ENCODE measurements at places on chromosomes 7 and 10. TPM values are rescaled to one million over a fixed set of nuclear protein-coding genes. Genes with fewer than 3 reads are reported as not detected.

The HOXA10 gene
- not detected for total RNA-seq

The CALD1 gene
- total RNA-seq = 29.5 TPM

The CARD11 gene
- total RNA-seq = 0.31 TPM

The SLC26A5 gene
- total RNA-seq = not detected

The SPOCK2 gene
- total RNA-seq = 25.1 TPM

The GFRA1 gene
- total RNA-seq = 4.7 TPM

The FGFBP3 gene
- total RNA-seq = 29.8 TPM

The LOXL4 gene
- 0.47 TPM for total RNA-seq

The BLNK gene
- 0.78 TPM for total RNA-seq

The GSDME gene
- 38.2 TPM for total RNA-seq

The CALML5 gene
- total RNA-seq = not detected

The METTL27 gene
- 0.78 TPM for total RNA-seq

The LLCFC1 gene
- total RNA-seq = not detected

The DHTKD1 gene
- 65.4 TPM for total RNA-seq

The PKD2L1 gene
- total RNA-seq = 0.62 TPM

The PDE1C gene
- 17.8 TPM for total RNA-seq

The VDAC2 gene
- total RNA-seq = 126 TPM

The NXPH1 gene
- 47.4 TPM for total RNA-seq

The GNG11 gene
- 4.5 TPM for total RNA-seq

The FHIP2A gene
- total RNA-seq = 47.7 TPM

The SLC16A12 gene
- total RNA-seq = 4.1 TPM

The ACBD7 gene
- 10.8 TPM for total RNA-seq

The MYL10 gene
- total RNA-seq = not detected

The CAV1 gene
- 12.0 TPM for total RNA-seq

The CRCP gene
- total RNA-seq = 52.4 TPM

The ABHD11 gene
- total RNA-seq = 4.2 TPM

The FRAT1 gene
- total RNA-seq = 5.6 TPM

The ZNF853 gene
- 23.6 TPM for total RNA-seq

The WDR86 gene
- 50.2 TPM for total RNA-seq

The VAX1 gene
- total RNA-seq = 1.2 TPM

The FRMPD2 gene
- 3.3 TPM for total RNA-seq

The MEST gene
- 85.8 TPM for total RNA-seq

The SCRN1 gene
- total RNA-seq = 129 TPM

The EPO gene
- total RNA-seq = not detected

The TMEM229A gene
- 1.7 TPM for total RNA-seq

The ASAH2 gene
- 1.7 TPM for total RNA-seq

The SCART1 gene
- total RNA-seq = 0.47 TPM

The CYP3A7 gene
- total RNA-seq = not detected

The SEPHS1 gene
- total RNA-seq = 34.9 TPM

The PDLIM1 gene
- total RNA-seq = 1.4 TPM

The PKD1L1 gene
- total RNA-seq = 0.62 TPM

The PAX2 gene
- not detected for total RNA-seq

The IKZF1 gene
- total RNA-seq = 2.3 TPM

The ICA1 gene
- 49.8 TPM for total RNA-seq

The SLC39A12 gene
- 2.2 TPM for total RNA-seq

The TMEM213 gene
- not detected for total RNA-seq

The YWHAG gene
- total RNA-seq = 387 TPM

The HECW1 gene
- 54.7 TPM for total RNA-seq

The PRKAR2B gene
- total RNA-seq = 227 TPM

The RAB19 gene
- total RNA-seq = not detected

The ORC5 gene
- 51.5 TPM for total RNA-seq

The OR13A1 gene
- total RNA-seq = not detected

The CYP2C18 gene
- total RNA-seq = not detected

The JAKMIP3 gene
- total RNA-seq = 4.8 TPM

The ACSL5 gene
- 3.0 TPM for total RNA-seq

The ADAM8 gene
- 1.7 TPM for total RNA-seq

The ABCB1 gene
- 14.7 TPM for total RNA-seq

All from occipital lobe (tissue), 3 donors.